Camera-type eye (tissue), 1 donor: ENCODE measurements at places on chromosomes 1 and 21. TPM values are rescaled to one million over a fixed set of nuclear protein-coding genes. Genes with fewer than 3 reads are reported as not detected.

The C8B gene
- total RNA-seq: not detected

The KPRP gene
- total RNA-seq: not detected

The LHX8 gene
- total RNA-seq: not detected

The CDA gene
- not detected for total RNA-seq
